ENCODE measurements at places on chromosomes 2 and 18.

DNA sequence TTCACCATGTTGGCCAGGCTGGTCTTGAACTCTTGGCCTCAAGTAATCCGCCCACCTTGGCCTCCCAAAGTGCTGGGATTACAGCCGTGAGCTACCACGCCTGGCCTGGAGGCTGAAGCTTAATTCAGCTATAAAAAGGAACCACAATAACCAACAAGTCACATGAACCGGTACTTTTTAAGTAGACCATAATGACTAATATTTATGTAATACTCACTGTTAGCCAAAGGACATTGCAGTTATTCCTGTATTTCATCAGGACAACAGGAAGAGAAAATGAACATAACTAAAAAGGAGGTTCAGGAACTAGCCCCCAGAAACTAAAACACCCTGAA is 49.0 kb upstream of the TMEM87B start:
- no peak for DNase-seq

- DNase-seq = no peak
These were observed 262.4 kb downstream of the NBAS start for GRCh38 chr2:15298770-15299169.

- no peak for DNase-seq
These were observed 72.3 kb downstream of the AFF3 start for GRCh38 chr2:100070078-100070477.

DNA sequence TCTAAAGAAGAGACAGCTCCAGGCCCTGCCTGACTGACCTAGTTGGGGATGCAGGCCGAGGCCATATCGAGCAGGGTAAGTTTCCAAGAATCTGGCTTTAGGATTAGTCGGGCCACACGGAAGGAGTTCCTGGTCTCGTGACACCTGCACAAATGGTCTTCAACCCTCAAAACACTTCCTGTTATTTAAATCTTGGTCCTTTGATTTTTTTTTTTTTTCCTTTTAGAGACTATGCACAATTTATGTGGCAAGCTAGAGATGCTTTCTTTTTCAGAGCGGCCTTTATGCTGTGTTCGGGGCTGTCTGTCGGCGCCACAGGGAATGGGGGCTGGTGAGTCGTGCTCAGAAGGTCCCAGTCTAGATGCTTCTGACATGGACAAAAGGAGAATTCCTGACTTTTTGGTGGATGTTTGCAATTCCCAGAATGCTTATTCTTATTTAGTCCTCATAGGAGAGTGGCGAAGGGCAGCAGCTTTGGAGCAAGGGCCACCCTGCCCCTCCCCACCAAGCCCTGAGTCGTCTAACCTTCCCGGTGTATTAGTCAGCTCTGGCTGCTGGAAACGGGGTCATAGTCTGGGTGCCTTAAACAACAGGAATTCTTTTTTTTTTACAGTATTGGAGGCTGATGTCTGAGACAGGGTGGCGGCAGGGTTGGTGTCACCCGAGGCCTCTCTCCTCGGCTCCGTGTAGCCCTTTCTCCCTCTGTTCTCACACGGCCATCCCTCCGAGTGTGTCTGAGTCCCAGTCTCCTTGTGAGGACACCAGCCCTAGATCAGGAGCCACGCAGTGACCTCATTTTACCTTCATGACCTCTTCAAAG is 27.4 kb downstream of the HPCAL1 start:
- DNase-seq = no peak

GRCh38 chr2:2116657-2117056 is 214.4 kb downstream of the MYT1L start:
- DNase-seq = no peak

GRCh38 chr2:44620189-44620990 is 258.6 kb downstream of the CAMKMT start:
- no peak for DNase-seq

DNA sequence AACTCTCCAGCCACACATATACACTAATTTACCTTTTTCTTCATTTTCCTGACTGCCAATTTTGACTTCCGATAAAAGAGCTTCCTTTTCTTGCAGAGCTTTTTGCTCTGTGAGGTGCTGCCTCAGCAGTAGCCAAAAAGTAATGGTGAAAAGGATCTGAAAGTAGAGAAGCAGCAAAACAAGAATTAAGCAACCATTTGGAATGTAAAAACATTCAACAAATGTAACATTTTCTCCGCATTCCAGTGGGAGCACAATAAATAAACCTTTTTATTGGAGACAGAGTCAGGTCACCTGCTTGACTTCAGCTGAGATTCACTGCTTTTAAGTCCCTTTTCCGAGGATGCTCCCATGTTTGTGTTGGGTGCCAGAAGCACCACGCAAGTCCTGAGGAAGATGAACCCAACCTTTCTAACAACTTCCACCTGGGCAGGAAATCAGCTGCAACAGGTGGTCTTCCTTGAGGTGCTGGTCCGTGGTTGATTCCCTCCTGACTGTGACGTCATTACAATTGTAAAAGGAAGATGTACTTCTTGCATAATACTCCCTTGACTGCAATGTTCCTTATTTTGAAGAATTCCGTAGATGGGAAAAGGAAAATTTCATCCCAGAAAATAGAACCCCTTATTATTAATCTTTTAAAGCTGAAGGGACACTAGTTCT is 265.5 kb downstream of the NAPG start:
- no peak for DNase-seq

DNA sequence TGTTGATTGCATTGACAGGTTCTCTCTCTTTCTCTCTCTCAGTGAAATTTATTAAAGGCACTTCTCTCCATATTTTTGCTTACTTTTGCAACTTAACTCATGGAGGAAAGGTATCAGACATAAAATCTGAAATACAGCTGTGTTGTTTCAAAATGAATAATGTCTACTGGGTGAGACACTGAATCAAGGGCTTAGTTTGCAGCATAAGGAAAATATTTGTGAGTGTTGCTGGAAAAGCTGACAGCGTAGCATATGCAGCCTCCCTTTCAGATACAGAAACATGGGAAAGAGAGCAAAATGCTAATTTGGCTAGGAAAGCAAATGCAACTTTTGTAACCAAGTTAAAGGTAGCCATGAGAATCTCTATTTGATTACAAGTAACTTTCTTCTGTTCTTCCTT is 81.5 kb upstream of the COL3A1 start:
- DNase-seq = no peak

- no peak for DNase-seq
These were observed 418.1 kb upstream of the CDH20 start for GRCh38 chr18:60915160-60915559.

- no peak for DNase-seq
These were observed 26.0 kb downstream of the LOXHD1 start for GRCh38 chr18:46630991-46631390.

DNA sequence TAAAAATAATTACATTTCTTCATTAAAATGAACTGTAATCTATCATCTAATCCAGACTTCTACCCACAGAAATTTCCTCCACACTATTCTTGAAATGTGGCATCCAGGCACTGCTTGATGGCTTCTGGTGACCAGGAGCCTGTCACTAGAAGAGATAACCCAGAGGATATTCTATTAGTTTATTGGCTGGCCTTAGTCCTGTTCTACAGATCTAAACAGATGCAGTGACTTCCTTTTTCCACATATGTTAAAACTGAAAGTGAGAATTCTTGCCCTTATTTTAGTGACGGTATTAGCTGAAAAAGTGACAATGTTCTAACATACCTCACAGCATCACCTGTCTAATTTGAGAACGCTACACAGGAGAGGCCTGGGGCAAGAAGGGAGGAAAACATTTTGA is 775.4 kb downstream of the TSN start:
- no peak for DNase-seq

DNA sequence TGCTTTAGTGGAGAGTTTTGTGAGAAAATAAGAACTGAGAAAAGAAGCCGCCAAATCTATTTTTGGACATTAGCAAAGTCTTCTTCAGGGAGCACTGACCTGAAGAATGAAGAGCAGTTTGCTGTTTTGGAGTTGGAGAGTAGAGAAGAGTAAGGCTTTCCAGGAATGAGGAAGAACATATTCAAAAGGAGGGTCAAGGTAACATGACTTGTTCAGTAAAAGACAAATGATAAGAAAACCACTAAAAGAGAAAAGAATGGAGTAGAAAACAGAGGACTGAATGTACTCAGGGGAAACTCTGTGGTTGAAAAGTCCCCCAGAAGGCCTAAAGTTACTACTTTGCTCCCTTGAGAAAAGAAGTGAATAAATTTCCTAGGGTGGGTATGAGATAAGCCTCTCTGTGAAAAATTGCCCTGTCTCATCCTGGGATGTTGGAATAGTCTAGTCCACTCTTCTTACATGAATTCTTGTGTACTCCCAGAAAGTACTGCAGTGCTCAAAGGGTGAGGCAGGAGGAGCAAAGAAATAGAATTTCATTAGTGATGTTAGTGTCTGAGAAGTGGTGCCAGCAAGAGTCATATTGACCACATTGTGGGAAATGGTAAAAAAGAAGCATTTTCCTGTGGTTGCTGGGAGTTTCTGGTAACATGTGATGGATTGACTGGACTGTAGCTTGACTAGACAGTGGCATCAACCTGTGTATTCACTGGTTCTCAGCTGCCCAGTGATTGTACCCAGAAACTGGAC is 27.8 kb downstream of the MBD5 start:
- DNase-seq = no peak

- no peak for DNase-seq
These were observed 563.4 kb downstream of the ZNF804A start for GRCh38 chr2:185161701-185162100.

DNA sequence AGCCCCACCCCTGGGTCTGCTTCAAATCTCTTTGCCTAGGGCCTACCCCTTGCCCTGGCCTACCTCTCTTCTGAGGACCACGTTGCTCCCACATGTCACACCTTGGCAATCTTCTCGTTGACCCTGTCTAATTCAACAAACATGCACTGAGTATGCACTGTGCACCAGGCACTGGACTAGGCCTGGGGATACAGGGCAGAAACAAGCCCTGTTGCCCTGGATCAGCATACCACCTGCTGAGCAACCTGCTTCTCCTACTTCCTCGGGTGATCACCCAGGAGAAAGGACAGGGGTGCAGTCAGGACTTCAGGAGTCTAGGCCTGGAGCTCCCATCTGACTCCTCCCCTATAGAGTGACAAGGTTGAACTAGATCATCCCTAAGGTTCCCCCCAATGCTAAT is 9.7 kb downstream of the WNT10A start:
- DNase-seq = no peak

DNA sequence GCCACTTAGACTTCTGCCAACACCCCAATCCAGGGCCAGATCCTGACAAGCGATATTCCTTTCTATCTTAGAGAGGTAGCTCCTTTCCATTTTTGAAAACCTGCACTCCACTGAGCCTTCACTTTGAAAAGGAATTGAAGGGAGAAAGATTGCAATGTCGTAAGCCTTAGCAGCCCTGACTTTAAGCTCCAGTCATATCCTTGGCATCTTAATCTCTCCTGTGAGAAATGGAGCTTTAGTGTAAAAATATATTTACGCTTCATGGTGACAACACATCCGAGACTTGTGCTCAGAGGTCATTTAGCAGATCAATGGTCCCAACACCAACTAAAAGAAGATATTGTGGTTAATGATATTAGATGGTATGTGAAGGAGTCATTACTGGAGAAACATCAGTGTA is 235.8 kb upstream of the MEX3C start:
- no peak for DNase-seq
